ENCODE measurements at places on chromosomes 5 and 9.

DNA sequence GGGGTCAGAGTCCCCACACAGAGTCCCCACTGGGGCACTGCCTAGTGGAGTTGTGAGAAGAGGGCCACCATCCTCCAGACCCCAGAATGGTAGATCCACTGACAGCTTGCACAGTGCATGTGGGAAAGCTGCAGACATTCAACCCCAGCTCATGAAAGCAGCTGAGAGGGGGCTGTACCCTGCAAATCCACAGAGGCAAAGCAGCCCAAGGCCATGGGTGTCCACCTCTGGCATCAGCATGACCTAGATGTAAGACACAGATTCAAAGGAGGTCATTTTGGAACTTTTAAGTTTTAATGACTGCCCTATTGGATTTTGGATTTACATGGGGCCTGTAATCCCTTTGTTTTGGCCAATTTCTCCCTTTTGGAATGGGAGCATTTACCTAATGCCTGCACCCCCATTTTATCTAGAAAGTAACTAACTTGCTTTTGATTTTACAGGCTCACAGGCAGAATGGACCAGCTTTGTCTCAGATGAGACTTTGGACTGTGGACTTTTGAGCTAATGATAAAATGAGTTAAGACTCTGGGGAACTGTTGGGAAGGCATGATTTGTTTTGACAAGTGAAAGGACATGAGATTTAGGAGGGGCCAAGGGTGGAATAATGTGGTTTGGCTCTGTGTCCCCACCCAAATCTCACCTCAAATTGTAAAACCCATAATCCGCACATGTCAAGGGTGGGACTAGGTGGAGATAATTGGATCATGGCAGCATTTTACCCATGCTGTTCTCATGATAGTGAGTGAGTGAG lies 56.3 kb upstream of the ITGA1 start:
- DNase-seq: no peak

GRCh38 chr5:81948349-81948748 lies 23.5 kb upstream of the ATG10 start:
- DNase-seq: no peak

DNA sequence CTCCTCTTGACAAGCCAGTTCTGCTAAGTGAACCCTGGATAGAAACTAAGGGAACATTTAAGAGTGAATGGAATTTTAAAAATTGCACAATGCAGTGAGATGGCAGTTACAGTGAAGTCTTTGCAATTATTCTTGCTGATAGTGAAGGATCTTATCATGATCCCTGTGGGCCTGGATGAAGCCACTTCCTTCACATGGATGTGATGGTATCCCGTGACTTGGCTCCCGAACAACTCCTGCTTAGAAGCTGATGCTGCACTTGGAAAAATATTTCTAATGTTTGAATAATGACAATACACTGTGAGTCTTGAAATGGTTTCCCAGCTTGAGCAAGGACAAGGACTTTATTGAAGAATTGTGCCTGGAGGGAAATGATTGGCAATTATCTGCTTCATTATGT lies 49.2 kb upstream of the NTRK2 start:
- no peak for DNase-seq

- DNase-seq: no peak
These were observed 78.8 kb downstream of the PDE6A start for GRCh38 chr5:149865746-149866145.

- no peak for DNase-seq
These were observed 253.8 kb downstream of the EBF1 start for GRCh38 chr5:158845941-158846340.

Data from activated naive CD4-positive, alpha-beta T cell (primary cell).